ENCODE measurements at places on chromosomes 1 and 21.
A peak's percentile ranks its signal among the peaks of the same experiment; 100 is the strongest.

- DNase-seq: peak; percentile 96
These were observed 38.6 kb upstream of the POFUT2 start for GRCh38 chr21:45326169-45326851.

- DNase-seq: no peak
These were observed 102.3 kb upstream of the TIAM1 start for GRCh38 chr21:31446226-31446855.

DNA sequence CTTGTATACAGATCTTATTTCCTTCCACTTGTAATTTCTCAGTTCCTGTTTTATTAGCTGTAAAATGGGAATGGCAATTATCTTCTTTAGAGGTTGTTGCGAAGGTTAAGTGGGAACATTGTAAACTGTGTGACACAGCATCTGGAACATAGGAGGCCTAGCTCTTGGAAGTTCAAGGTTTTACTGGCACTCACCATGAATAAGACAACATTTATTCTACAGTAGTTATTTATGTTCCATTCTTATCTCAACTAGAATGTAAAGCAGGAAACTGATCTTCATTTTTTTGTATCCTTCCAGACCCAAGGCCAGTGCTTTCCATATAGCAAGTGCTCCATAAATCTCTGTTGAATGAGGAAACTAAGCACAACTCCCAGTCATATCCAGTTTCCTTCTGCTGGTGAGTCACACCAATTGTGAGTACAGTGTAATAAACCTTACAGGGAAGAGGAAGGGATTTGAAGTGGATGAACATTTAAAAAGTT is 1.4 kb downstream of the BCL10 start:
- no peak for DNase-seq

DNA sequence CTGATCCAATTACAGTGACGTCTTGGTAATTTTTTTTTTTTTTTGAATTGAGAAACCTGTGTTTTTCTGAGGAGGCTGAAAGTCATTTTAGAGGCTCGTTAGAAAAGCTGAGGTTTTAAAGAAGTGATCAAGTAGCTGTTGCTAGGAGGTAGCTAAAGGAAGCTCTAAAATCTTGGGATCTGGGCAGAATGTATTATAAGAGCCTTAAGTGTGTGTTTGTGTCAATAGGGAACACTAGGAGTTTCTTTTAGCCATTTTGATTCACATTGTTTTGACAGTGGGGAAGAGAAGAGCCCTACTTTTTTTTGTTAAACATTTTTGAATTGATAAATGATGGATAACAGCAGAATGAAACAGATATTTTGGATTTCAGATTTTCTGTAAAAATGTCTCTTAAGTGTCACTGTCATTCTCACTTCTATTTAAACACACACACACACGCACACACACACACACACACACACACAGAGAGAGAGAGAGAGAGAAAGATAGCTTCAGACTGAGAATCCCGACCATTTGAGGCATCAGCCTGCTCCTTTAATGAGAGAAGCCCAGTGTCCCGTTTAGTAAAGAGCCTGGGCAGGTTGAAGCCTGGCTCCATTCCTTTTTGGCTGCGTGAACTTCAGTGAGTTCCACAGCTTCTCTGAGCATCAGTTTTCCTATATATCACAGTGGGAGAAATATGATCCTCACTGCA is 79.1 kb upstream of the GPR88 start:
- no peak for DNase-seq

DNA sequence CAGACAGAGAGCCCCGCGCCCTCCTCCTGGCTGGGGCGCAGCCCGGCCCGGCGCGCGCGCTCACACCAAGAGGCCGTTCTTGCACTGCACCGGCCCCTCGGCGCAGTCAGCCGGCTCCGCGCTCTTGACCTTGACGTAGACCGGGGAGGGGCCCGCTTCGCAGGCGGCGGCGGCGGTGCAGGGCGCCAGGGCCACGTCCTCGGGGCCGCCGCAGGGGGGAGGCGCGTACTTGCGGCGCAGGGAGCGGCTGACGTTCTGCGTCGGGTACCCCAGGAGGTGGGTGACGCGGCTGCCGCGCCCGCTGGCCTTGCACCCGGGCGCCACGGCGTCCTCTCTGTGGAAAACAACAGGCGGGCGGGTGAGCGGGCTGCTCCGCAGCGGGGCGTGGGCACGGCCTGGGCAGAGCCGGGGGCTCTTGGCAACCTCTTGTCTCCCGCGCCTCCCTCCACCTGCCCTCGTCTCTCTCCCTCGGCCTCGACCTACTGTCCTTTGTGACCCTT is 7.7 kb downstream of the VSIG8 start:
- peak; percentile 98 for DNase-seq

GRCh38 chr1:229152311-229152710 is 118.6 kb upstream of the RAB4A start:
- DNase-seq: no peak

DNA sequence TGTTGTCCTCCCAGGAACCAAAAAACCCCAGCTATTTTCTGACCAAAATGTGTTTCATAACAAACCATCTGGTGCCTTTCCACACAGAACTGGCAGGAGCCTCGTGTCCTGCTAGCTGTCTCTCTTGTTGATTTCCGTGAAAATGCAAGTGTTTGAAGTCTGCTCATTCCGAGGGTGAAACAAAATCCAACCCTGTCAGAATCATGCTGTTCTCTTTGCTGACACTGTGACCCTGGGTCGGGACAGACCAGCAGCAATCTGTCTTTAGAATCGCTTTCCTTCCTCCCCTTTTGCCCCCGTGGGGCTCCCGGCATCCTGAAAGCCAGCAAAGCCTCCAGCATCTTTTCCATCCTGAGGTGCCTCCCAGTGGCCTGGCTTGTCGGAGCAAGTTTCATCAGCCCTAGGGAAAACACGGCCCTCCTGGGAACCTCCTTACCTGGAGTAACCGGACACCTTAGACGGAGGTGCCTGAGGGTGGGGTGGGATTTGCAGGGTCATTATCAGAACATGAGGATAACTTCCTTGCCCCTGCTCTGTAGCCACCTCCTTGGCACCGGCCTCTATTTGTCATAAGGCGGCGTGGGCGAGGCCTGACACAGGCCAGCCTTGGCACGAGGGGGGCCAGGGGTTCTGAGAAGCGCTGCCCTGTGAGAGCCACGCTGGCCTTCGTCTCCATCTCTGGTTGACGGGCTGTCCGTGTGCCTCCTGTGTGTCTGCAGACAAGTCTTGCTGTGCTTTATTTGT is 24.9 kb downstream of the LDLRAP1 start:
- peak; percentile 96 for DNase-seq

DNA sequence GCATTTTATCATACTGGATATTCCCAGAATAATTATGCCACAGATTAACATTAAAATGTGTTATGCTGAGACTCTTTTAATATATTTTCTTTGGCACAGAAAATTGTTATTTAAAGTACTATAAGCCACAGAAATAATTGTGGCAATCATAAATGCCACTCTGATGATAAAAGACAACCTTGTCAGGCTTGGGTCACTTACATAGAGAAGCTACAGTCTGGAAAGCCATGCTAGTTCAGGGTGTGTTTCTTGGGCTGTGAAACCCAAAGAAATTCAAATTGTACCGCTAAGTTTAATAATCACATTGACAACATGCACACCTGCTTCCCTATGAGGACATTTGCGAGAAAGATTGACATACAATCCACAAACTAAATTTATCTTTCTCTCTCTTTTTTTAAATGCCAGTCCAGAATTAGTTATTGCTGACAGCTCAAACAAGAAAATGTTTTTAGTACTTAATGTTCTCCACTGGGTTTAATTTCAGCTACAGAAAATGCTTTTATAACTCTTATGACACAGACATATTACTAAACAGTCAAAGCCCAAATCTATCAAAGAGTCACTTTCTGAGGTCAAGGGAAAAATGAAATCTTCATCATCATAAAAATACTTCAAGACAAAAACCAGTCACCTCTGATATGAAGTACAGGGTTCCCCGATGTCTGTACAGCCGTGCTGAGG is 38.7 kb downstream of the TTC13 start:
- no peak for DNase-seq

DNA sequence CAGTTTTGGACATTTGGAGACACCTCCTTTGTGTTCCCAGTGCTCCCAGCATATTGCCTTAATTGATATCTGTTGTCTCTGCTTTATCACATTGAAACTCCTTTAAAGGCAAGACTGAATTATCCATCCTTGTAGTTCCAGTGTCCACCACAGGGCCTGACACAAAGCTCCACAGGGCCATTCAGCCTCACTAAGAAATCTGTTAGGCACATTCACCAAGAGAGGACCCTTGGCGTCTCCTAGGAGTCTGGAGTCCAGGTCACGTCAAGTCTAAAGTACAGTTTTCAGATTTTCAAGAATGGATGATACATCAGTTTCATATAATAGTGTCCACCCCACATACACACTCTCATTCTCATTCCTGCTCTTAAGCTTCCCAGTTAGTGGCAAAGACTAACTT is 4.8 kb downstream of the ACP6 start:
- peak; percentile 77 for DNase-seq

DNA sequence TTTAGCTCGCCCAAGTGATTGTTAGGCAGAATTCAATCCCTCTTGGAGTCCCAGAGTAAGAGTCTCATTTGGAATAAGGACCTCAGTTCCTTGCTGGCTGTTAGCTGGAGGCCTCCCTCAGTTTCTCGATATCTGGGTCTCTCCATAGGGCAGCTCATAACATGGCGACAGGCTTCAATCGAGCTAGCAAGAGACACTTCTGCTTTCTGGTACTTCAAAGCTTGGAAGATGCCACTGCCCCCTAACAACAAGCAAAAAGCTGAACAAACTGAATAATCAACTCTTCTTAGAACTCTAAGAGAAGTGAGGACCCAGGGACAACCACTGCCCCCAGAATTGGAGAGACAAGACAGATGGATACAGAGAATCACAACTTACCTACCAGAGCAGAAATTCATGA is 86.2 kb downstream of the TEX35 start:
- no peak for DNase-seq

DNA sequence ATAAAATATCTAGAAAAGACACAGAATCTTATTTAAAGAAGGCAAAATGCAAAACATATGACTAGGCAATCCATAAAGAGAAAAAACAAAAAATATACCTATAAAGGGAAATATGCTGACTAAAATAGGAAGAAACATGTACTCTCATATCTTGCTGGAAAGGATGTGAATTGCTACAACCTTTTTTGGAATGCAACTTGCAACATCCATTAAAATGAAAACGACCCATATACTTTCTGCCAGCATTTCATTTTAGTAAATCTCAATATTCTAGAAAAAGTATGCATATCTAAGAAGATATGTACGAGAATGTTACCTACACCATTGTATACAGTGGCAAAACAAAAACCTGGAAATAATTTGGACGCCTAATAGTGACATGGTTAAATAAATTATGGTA is 56.6 kb downstream of the EDEM3 start:
- DNase-seq: no peak

DNA sequence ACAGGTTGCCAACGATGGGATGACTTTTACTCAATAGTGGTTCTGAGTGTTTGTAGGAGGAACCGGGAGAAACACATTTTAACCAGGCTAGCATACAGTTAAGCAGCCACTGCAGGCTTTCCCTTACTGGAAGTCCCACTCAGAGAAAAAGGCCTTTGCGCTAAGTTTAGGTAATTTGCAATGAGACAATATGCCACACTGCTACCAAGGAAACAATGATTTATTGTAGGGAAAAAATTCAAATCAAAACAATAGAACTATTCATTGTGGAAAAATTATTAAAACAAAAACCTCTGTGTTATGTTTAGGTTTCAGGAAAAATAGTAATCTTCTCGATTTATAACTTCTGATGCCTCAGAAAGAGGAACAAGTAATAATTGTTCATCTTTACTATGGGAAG is 51.4 kb upstream of the CR2 start:
- DNase-seq: no peak

- no peak for DNase-seq
These were observed 22.4 kb downstream of the DDX20 start for GRCh38 chr1:111778066-111778465.

Measured in osteoblast (primary cell).